ENCODE measurements at places on chromosomes 13 and 19.

- DNase-seq: no peak
These were observed 141.6 kb downstream of the RXFP2 start for GRCh38 chr13:31880851-31881494.

GRCh38 chr19:1223018-1223855 lies 14.6 kb downstream of the CBARP start:
- DNase-seq: no peak

DNA sequence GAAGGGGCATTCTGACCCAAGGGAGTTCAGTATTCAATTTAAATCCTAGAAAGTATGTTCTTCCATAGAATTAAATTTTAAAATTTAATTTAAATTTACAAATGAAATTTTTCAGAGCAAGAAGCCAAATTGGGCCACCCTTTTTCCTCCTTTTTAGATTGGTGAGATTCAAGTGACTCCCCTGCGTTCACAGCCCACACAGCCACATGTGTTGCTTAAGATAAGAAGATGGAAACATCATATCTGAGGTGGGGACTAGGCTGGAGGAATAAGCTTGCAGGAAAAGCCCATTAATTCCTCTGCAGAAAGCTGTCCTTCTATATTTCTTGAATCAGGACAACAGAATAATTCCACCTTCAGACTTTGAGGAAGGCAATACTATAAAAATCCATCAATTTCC lies 392.7 kb upstream of the ZNF507 start:
- no peak for DNase-seq

DNA sequence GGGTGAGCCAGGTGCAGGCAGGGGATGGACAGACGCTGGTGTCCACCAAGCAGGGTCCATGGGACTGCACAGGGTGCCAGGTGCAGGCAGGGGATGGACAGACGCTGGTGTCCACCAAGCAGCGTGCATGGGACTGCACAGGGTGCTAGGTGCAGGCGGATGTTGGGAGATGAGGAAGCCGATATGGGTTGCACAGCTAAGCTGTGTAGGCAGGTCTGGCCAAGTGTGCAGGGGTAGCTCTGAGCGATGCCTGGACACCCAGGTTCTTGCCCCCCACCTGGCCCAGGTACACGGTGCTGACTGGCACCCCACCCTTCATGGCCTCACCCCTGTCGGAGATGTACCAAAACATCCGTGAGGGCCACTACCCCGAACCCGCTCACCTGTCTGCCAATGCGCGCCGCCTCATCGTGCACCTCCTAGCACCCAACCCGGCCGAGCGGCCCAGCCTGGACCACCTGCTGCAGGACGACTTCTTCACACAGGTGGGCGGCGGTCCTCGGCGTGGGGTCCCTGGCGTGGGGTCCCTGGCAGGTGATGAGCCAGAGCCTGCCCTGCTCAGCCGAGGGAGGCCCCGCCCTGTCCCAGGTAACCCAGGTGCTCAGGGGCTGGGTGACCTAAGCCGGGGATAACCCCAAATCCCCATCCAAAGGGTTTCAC lies 3.9 kb downstream of the PLK5 start:
- no peak for DNase-seq

DNA sequence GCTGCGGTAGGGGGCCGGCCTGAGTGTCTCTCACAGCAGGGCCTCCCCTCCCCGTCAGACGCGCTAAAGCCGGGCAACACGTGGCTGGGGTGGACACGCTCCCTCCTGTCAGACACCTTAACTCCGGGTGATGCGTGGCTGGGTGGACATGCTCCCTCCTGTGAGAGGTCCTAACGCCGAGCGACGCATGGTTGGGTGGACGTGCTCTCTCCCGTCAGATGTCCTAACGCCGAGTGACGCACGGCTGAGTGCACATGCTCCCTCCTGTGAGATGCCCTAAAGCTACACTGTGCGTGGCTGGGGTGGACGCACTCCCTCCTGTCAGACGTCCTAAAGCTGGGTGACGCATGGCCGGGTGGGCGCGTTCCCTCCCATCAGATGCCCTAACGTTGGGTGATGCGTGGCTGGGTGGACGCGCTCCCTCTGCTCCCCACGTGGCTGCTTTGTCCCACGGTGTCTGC lies 126.1 kb upstream of the MCF2L start:
- DNase-seq: no peak

DNA sequence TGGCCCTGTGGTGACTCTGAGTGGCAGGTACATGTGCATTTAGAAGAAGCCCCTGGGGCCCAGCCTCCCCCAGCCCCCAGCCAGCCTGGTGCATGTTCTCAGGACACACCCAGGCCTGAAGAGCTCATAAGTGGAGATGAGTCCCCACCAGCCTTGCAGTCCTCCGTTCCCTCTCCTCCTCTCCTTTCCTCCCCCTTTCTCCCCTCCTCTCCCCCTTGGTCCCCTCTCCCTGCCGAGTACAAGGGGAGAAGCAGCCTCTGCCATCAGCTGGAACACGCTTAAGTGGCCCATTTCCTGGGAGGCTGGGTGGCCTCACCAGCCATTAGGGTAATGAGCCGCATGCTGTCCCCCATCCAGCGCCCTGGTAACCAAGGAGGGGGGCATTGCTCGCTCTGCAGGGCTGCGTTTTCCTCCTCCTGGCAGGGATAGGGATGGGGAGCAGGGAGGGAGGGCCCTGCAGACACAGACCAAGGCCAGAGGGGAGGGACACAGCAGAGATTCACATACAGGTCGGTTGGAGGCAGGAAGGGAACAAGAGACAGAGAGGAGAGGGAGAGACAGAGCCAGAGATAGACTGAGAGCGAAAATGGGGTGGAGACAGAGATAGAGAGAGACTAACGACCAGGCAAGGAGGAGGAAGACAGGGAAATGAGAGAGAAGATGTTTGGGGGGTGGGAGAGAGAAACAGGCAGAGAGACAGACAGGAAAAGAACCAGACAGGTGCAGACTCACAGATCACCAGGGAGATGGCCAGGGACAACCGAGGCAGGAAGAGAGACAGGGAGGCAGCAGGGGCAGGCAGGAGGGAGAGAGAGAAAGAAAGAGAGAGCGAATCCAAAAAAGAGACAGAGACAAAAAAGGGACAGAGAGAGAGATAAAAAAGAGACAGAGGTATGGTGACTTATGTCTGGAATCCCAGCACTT lies 19.3 kb upstream of the DPP9 start:
- DNase-seq: no peak

DNA sequence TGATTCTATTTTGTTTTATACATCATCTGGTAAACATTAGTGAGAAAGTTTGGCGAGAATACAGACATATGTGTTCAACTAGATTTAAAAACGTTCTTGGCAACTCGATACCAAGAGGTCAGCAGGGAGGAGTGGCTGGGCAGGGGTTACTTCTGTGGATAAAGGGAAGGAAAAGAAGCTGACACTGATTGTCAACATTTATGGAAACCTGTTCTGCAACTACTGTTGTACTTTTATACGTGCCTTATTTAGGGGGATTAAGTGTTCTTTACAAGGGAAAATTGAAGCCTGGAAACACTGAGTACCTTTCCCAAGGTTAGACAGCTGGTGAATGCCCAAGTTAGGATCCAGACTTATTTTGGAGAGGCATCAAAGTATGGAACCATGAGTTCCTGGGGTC lies 65.0 kb downstream of the MTUS2 start:
- DNase-seq: no peak

- DNase-seq: peak; percentile 13
These were observed at the start of gene TNFSF13B for GRCh38 chr13:108269601-108270328. TNFSF13B (plus strand) TSS chr13:108269718; CDS start chr13:108269896, 178 bp downstream.

DNA sequence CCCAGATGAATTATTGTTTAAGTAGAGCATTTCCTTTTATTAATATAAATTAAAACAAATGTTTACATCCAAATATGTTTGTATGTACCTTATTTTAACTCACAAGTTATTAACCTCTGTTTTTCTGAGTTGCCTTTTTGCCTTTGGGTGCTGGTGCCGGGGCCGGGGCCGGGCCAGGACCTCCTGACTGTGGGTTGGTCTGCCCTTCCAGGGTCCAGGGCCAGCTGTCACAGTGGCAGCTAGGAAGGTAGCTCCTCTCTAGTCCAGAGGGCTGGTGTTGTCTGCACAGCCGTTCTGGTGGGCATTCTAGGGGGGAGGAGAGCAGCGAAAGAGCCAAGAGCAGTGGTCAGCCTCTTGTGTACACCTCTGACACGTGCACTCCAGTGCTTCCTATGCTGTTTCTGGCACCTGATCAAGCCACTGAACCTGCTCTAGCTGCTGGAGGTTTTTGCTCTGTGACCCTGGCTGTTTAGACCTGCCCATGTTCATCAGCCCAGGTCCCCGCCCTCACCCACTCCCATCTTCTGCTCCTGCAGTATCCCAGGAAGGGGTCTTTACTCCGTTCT lies 2.0 kb upstream of the UBA2 start:
- DNase-seq: no peak

DNA sequence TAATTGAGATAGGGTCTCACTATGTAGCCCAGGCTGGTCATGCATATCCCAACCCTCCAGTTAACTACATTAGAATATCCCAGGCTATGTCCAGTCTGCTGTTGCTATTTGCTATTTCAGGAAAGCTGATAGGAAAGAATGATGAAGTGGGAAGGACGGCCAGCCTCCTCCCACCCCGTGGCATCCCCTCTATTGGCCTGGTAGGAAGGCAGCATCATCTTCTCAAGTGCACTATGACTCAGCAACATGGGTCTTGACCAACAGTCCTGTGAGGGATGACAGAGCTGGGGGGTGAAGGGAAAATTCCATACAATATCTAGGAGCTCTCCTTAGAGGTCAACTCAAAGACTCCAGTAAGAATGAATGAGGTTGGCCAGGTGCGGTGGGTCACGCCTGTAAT lies 48.0 kb upstream of the ABCC4 start:
- no peak for DNase-seq

DNA sequence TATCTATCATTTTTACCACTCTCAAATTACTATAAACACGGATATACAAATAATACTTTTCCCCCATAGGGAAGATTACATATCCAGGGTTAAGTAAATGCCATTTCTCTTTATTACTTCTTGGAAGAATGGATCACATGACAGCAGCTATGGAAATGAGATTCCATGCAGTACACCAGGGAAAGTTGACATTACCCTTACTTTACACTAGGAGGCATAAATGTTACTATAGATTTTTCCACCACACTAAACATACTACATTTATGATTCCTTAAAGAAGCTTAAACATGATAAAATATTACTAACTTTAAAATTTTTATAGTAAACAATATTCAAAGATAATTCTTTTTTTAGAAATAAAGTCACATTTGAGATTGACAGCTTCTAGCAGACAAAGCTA lies 611.4 kb downstream of the PCDH9 start:
- peak; percentile 43 for DNase-seq

DNA sequence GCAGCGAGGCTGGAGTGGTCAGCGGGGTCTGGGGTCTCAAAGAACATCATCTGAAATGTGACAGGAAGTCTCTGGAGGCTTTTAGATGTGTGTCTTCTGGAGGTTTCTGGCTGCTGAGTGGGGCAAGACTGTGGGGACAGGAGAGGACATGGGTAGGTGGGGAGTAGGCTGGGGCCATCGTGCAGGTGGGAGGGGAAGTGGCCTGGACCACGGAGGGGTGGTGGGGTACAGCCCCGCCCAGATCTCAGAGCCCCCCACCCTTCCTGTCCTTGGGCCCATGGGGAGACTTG lies 6.2 kb downstream of the AP1M1 start:
- no peak for DNase-seq

- DNase-seq: peak; percentile 16
These were observed 926 bp downstream of the ZNF587 start for GRCh38 chr19:57850553-57851017.

DNA sequence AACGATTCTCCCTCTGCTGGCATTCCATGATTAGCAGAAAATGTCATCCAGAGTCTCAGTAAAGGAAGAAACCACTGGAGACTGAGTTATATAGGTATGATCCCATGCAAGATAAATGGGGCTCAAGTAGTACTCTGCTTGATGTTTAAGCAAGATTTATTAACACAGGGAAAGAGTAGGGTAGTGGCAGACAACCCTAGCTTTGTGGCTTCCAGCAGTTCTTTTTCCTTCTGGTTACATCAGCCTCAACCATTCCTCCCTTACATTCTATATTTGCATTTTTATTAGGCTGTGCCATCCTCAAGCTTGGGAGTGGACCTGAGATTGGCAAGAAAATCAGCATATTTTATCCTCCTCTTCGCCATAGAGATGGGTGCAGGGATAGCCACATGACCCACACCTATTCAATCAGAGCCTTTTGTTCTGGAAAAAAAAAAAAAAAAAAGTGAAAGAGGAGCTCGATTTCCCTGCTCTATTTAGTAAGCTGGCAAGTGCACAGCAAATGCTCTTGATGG lies 402.1 kb downstream of the ZNF536 start:
- DNase-seq: no peak

DNA sequence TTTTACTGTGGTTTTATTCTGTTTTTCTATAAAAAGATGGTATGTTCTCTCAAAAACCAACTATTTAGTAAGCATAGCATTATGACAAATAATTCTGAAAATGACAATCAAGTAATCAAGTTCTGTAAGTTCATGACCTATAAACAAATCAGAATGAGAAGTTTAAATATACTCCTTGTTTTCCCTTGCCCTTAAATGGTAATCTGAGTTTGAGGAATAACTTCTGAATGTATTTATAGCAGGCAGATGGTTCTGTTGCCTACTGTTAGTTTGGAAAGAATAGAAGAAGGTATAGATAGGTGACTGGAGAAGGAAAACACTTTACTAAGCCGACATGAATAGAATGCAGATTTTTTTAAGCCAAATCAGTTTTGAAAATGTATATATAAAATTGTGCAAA lies 63.9 kb downstream of the POSTN start:
- no peak for DNase-seq

DNA sequence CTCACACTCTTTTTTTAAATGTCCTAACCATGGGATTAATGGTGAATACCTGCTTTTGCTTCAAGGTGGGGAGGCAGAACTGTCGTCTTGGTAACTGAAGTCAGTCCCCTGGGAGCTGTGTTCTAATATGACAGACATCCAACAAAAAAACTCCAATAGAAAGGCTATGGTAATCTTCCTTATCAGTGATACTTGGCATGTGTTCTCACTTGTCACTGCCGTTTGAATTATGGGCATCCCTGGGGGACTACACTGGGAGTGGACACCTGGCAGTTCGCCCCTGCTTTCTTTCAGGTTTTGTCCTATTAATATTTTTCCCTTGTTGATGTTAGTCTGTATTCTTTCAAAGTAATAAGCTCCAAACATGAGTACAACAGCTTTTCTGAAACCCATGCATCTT lies 252.6 kb downstream of the SLITRK5 start:
- no peak for DNase-seq

Data from AG08395 (cell line).